Calu3 (cell line): ENCODE measurements at places on chromosomes 4 and X.

GRCh38 chr4:68878048-68878447, 62.3 kb downstream of the UGT2B10 start:
- no peak for DNase-seq

GRCh38 chr4:60805500-60806313, 394.4 kb upstream of the ADGRL3 start:
- peak; percentile 3 for DNase-seq

GRCh38 chrX:153903238-153903980, 1.1 kb upstream of the AVPR2 start:
- no peak for DNase-seq

DNA sequence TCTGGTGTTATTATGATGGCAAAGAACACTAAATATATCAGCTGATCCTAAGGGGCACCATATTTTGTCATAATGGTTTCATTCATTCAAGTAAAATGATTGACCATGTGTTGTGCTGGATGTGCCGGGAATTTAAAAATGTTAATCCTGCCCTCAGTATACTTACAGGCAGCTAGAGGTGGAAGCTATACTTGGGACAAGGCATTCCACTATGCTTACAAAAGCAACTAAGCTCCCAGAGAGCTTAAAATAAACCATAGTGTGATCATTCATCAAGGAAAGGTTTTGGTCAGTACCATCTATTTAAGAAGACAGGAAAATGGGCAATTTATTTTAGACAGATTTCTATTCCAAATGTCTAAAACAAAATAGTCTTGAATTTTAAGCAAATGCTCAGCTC, 46.4 kb downstream of the NR3C2 start:
- no peak for DNase-seq

DNA sequence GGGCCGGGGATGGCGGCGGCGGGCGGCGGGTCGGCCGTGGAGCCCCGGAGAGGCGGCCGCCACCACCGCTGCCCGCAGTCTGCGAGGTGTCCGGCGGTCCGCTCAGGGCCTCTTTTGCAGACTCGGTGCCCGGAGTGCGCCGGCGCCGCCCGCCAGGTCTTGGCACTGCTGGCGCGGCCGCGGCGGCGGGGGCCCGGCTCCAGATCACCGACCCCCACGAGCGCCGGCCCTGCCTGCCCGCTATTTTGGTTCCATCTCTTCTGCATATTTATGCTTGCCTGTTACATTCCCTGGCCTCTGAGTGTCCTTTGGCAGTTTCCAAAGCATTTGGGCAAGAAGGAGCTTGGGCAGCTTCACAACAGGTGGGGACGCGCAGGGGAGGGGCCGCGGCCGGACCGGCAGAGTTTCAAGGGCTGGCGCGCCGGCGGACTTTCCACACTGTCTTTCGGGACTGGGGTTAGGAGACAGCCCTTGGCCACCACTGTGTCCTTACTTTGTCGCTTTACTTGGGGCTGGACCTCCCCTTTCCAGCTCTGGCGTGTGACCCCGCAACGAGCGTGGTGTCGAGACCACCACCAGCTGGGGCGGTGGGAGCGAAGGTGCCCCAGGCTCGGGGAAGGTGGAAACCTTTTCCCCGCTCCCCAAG, 668 bp upstream of the TAPT1 start:
- peak; percentile 46 for DNase-seq

DNA sequence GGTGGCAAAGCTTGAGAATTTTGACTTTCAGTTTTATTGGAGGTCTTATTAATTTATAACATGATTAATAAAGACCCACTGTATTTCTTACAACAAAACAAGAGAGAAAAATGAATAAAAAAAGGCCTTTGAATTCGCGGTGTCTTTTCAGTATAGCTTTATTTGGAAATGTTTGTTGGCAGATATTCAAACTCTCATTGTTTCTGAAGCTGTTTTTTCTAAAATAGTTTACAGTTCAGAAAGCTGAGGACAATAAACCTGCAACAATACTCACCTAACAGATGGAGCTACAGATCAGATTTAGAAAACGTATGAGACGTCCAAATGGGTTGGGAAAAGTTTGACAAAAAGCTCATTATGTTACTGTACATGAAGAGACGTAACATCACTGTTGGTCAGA, 2.4 kb upstream of the SPARCL1 start:
- DNase-seq: no peak

- no peak for DNase-seq
Observed at GRCh38 chr4:140523370-140523856, 555 bp upstream of the ELMOD2 start.

DNA sequence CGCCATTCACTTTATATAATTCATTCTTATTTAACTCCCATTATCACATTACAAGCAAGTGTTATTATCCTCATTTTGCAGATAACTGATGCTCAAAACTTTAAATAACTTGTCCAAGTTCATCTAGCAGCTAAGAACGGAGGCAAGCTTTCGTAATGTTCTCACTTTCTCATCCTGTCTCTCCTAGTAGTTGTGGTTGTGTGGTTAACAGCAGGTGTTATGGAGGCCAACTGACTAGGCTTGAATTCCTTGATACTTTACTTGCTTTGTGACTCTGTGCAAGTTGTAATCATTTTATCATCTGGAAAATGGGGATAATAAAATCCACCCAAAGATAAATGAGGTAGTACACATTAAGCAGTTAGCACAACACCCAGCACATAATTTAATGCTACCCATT, 109.9 kb upstream of the PTPN13 start:
- DNase-seq: no peak

DNA sequence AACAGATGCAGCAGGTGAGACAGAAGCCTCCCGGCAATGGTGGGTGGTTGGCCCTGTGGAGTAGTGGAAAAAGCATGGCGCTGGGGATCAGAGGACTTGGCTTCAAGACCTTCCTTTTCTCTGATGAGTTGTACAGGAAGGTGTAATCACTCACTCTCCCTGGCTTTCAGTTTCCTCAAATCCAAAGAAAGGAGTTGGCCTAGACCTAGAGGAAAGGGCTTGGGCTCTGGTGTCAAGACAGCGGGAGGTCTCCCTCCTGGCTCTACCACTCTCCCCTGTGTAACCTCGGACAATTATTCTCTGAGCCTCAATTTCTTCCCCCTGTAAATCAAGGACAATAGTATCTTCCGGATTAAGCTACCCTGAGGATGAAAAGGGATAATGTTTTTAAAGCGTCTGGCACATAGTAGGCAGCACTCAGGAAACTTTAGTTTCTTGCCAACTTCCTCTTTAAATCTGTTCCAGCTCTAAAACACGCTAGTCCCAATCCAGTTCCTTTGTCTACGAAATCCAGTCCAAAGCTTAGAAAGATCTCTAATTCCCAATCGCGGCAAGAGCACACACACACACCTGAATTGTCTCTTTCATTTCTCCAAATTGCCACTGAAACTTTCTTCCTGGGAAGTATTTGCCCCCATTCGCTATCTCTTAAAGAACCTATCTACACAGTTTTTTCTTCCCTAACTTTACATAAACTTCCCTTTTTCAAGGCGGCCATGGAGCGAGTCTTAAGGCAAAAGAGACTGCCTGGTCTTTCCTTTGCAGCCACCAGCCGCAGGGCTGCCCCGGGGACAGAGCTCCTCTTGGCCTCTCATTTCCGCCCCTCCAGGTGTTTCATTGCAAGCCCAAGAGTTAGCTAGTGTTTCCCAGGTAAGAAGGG, 29.9 kb upstream of the GPC4 start:
- DNase-seq: peak; percentile 34

DNA sequence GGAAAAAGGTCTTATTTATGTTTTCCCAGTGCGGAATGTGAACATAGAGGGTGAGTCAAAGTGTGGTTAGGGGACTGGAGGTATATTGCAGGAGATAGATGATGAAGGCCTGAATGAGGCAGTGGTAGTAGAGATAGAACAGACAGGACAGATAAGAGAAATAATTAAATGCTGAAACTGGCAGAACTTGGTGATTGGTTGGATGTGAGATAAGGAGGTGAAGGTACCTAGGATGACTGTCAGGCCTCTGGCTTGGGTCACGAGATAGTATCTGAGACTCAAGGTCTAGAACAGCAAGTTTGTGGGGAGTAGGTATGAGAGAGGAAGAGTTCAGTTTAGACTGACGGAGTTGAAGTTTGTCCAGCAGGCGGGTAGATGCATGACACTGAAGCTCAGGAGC, 3.5 kb downstream of the MND1 start:
- no peak for DNase-seq

GRCh38 chr4:87949961-87950360, 25.6 kb upstream of the SPP1 start:
- DNase-seq: peak; percentile 40

DNA sequence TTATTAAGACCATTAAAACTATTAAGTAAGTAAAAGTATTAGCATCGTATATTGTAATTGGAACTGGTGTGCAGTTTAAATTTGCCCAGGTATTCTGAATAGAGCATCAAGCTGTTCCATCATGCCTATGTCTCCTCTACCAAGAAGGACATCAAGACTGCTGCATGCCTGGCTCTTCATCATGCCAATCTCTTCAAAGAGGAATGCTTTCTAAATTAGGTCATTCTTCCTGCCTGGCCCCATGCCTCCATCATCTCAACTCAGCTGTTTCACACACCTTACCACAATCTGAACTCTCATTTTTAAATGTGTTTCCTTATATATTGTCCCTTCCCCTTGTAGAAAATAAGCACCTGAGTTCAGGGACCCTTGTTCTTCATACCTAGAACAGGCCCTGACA, 270.5 kb upstream of the PPARGC1A start:
- DNase-seq: no peak

- peak; percentile 69 for DNase-seq
Observed at GRCh38 chr4:184383497-184384055, 90.8 kb downstream of the IRF2 start.

- DNase-seq: no peak
Observed at GRCh38 chr4:145012841-145013240, 85.2 kb downstream of the ANAPC10 start.

GRCh38 chrX:131621650-131622049, 77.8 kb downstream of the OR13H1 start:
- no peak for DNase-seq

- DNase-seq: no peak
Observed at GRCh38 chrX:130376077-130376476, 9.4 kb downstream of the GPR119 start.

GRCh38 chr4:1216869-1217294, 32.0 kb downstream of the CTBP1 start:
- no peak for DNase-seq
